ENCODE measurements at places on chromosomes 2 and 18. TPM values are rescaled to one million over a fixed set of nuclear protein-coding genes. Genes with fewer than 3 reads are reported as not detected.

DNA sequence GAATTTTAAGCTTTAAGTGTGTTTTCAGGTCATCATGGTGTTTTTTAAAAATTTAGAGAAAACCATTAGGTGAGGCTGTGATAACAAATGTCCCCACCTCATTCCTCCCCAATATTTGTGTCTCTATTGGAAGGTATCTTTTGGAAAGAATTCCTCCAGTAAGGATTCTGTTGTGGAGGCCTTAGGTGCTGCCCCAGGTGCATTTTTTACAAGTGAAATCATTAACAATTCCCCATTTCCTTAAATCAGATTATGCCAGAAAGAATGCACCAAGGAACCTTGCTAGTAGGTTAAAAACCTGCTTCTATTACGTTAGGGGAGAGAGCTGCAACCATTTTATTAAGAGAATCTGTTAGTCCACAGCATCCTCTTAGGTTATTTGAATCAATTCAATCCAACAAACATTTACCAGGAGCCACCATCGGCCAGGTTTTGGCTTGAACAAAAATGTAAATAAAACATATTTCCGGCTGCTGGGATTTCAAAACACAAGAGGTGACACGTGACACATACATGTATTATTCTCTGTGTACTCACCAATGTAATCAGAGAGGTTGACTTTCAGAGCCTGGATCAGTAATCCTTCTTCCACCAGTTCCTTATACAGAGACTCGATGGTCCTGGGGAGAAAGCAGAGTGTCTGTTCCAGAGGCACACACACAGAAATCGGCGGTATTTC is 112.5 kb upstream of the ASB18 start:
- no peak for DNase-seq
- H3K4me1 ChIP-seq = no peaks in the 10 kb centered on the region
- H3K27ac ChIP-seq = no peak overlapping the region
- H3K4me3 ChIP-seq = no peak overlapping the region

DNA sequence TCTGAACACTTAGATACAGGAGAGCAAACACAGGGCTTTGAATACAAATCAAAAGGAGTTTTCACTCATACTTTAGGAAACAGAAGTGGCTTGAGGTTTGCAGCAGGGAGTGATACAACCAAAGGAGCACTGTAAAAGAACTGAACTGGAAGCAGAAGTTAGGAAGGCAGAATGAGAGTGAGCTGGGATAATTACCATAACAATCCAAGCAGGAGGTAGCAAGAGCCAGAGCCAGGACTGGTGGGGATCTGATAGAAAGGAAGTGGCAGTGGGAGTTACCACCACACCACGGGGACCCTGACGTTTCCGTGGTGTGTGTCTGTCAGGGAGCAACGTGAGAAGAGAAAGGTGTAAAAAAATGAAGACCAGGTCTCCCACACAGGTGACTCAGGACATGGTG is 81.3 kb upstream of the EPB41L3 start:
- no peak overlapping the region for H3K4me3 ChIP-seq
- H3K27me3 ChIP-seq = peaks cover 25% of the 10 kb centered on the region

The CPLX4 gene
- not detected for total RNA-seq

The COMMD1 gene
- total RNA-seq = 31.5 TPM

The CFC1 gene
- total RNA-seq = 0.22 TPM
